Progenitor cell of endocrine pancreas (in vitro differentiated cells): ENCODE measurements at places on chromosomes 6 and 20.

GRCh38 chr20:62352402-62353288, 14.5 kb downstream of the LAMA5 start:
- DNase-seq, result no peak

- DNase-seq, result no peak
Measured at GRCh38 chr20:9137001-9137400, 68.1 kb downstream of the PLCB4 start.

GRCh38 chr20:36549942-36550789, 8.8 kb downstream of the MYL9 start:
- no peak for DNase-seq

- DNase-seq, result no peak
Measured at GRCh38 chr20:46322641-46323040, 14.3 kb upstream of the CDH22 start.

DNA sequence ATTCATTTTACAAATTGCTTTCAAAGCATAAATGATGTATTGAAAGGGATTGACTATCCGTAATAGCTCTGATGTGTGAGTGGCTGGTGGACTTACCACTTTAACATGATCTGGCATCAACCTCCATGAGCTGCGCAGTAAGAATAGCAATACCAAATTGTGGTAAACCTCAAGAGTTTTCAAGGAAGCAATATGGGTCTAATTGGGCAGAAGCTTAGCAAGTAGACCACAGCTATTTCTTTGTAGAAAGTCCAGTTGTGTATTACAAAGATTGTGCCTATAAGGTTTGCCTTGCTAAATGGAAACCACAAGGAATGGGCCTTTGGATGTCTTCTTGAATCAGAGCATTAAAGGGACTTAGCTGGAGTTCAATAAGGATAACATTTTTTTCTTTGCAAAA, 736.6 kb downstream of the KIF16B start:
- no peak for DNase-seq
